ENCODE measurements at places on chromosomes 13 and 19. TPM values are rescaled to one million over a fixed set of nuclear protein-coding genes. Genes with fewer than 3 reads are reported as not detected.

The FPR3 gene
- total RNA-seq, result not detected

The NECTIN2 gene
- 0.64 TPM for total RNA-seq

The FCAR gene
- total RNA-seq, result not detected

The ADM5 gene
- total RNA-seq, result 8.5 TPM

The HIPK4 gene
- total RNA-seq, result not detected

The BICRA gene
- total RNA-seq, result 12.2 TPM

DNA sequence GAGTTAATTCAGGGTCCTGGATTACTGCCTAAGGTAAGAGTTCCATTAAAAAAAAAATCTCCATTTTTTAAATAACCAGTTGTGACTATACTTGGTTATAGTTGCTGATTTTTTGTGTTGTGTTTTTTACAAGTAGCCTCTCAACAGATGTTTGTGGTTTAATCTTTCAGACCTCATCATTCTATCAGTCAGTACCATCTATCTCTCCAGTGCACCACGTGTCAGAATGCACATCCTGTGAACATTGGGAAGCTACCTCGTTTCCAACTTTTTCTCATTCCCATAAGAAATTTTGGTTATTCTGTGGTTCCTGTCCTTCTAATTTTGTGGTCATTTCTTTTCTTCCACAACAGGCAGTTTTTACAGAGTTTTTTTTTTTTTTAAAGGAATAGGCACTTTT lies 39.2 kb downstream of the WDFY2 start:
- no peak overlapping the region for H3K27ac ChIP-seq
- no peak overlapping the region for H3K4me3 ChIP-seq
- H3K36me3 ChIP-seq, result peaks cover 10% of the 10 kb centered on the region
- H3K27me3 ChIP-seq, result no peaks in the 10 kb centered on the region
- peaks cover 28% of the 10 kb centered on the region for H3K4me1 ChIP-seq

DNA sequence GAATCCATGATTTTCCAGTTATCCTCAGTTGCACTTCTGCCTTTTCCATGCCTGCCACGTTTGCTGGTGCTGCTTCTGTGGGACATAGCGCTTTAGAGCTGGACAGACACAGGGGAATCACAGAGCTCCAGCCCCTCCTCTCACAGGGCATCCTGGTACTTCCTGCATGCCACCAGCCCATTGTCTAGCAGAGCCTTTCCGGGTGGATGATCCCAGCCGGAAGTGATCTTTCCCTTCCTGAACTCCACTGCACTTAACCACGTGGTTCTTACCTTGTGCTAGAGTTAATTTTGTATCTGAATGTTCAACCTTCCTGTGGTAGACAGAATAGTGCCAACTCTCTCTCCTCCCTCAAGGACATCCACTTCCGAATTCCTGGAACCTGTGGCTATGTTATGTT lies 12.6 kb upstream of the OLFM4 start:
- no peak overlapping the region for H3K27ac ChIP-seq
- no peak for ATAC-seq
- H3K4me1 ChIP-seq, result no peaks in the 10 kb centered on the region
- no peaks in the 10 kb centered on the region for H3K36me3 ChIP-seq
- H3K27me3 ChIP-seq, result peaks cover 9% of the 10 kb centered on the region
- no peak overlapping the region for H3K4me3 ChIP-seq

GRCh38 chr13:109743706-109744453 lies 42.5 kb downstream of the IRS2 start:
- H3K27ac ChIP-seq, result no peak overlapping the region
- no peak overlapping the region for H3K4me3 ChIP-seq

DNA sequence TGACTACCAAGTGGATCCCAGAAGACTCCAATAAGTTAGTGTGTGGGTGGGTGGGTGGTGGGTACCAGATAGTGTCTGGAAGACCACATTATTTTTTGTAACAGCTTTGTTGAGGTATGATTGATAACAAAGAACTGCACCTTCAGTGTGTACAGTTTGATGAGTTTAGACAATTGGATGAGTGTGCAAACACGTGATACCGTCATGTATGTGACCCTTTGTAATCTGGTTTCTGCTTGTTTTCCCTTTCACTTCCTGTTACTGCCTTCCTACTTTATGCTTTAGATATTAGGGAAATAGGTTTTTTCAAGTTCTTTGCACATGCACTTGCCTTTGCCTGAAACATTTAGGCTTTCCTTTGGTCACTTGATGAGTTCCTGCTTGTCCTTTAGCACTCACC lies 8.5 kb downstream of the RPL21 start:
- H3K4me3 ChIP-seq, result peak overlapping the region; percentile 59
- ATAC-seq, result peak; percentile 46
- H3K36me3 ChIP-seq, result peaks cover 86% of the 10 kb centered on the region
- peaks cover 28% of the 10 kb centered on the region for H3K4me1 ChIP-seq

DNA sequence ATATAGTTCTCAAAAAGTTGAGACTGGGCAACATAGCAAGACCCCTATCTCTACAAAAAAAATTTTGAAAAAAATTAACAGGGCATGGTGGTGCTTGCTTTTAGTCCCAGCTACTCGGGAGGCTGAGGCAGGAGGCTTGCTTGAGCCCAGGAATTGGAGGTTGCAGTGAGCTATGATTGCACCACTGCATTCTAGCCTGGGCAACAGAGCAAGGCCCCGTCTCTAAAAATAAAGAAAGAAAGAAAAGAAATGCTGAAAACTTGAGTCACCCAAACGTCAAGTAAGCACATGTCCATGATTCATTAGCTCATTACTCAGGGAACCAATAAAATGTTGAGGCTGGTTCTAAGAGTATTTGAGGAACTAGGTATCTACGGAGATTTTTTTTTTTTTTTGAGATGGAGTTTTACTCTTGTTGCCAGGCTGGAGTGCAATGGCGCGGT lies 33.9 kb upstream of the SEMA6B start:
- no peak overlapping the region for H3K27ac ChIP-seq
- no peak overlapping the region for H3K4me3 ChIP-seq
- ATAC-seq, result no peak
- H3K4me1 ChIP-seq, result no peaks in the 10 kb centered on the region
- no peaks in the 10 kb centered on the region for H3K36me3 ChIP-seq

DNA sequence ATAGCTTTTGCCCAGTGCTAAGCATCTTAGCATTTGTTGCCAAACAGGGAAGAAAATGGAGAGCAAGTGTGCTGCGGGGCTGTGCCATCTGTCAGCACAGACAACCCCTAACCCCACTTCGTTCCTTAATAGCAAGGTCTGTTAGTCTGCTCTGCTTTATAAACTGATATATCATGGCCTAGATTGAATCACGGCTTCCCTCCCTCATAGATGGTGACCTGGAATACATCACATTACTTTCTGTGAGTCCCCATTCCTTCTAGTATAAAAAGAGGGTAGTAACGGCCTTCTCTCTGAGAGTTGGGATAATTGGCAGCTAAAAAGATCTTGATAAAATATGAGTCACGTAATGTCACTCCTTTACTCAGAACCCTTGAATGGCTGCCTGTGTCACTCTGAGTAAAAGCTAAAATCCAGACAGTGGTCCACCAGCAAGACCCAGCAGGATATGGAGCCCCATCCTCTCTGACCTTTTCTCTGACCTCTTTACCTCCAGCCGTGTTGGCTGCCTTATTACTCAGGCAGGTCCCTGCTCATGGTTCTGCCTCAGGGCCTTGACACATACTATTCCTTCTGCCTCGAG lies 151.7 kb downstream of the DLEU7 start:
- ATAC-seq, result no peak
- no peaks in the 10 kb centered on the region for H3K36me3 ChIP-seq
- H3K27me3 ChIP-seq, result no peaks in the 10 kb centered on the region
- no peak overlapping the region for H3K27ac ChIP-seq

- H3K4me1 ChIP-seq, result no peaks in the 10 kb centered on the region
- H3K27ac ChIP-seq, result no peak overlapping the region
- H3K4me3 ChIP-seq, result no peak overlapping the region
- H3K36me3 ChIP-seq, result no peaks in the 10 kb centered on the region
- H3K27me3 ChIP-seq, result peaks cover 12% of the 10 kb centered on the region
- ATAC-seq, result no peak
Measured at GRCh38 chr13:35850569-35850968, 280.6 kb downstream of the DCLK1 start.

- H3K36me3 ChIP-seq, result no peaks in the 10 kb centered on the region
- H3K4me3 ChIP-seq, result no peak overlapping the region
- H3K4me1 ChIP-seq, result peaks cover 9% of the 10 kb centered on the region
- ATAC-seq, result no peak
Measured at GRCh38 chr13:106491928-106492587, 43.4 kb downstream of the EFNB2 start.

DNA sequence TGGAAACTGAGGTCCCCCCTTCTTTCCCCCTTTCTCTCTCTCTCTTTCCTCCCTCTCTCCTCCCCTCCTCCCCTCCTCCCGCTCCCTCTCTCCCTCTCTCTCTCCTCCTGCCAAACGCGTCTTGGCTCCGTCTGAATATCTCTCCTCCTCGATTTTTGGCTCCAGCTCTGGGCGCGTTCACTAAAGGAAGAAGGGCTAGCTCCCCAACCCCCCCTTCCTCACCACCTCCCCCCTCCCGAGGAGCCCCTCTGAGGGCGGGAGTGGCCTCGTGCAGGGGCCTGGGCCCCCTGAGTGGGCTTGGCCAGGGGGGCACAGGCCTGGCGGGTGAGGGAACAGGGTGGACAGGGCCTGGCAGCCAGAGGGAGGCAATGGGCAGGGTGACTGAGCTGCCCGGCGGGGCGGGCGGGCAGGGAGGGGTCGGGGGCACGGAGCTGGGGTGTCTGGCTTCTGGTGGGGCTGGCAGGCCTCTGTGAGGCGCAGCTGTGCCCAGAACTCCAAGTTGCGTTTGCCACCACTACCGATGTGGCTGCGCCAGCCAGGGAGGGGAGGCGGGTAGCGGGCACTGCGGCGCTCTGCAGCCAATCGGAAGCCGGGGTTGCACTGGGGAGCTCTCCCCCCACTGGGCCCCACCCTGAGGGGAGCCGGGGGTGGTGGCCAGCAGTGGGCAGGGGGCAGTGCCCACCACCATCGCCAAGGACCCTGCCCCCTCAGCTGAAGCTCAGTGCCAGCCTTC lies 7.1 kb downstream of the NFIX start:
- H3K27me3 ChIP-seq, result peaks cover 4% of the 10 kb centered on the region
- ATAC-seq, result no peak
- no peaks in the 10 kb centered on the region for H3K4me1 ChIP-seq
- no peak overlapping the region for H3K27ac ChIP-seq
- no peaks in the 10 kb centered on the region for H3K36me3 ChIP-seq
- H3K4me3 ChIP-seq, result no peak overlapping the region

DNA sequence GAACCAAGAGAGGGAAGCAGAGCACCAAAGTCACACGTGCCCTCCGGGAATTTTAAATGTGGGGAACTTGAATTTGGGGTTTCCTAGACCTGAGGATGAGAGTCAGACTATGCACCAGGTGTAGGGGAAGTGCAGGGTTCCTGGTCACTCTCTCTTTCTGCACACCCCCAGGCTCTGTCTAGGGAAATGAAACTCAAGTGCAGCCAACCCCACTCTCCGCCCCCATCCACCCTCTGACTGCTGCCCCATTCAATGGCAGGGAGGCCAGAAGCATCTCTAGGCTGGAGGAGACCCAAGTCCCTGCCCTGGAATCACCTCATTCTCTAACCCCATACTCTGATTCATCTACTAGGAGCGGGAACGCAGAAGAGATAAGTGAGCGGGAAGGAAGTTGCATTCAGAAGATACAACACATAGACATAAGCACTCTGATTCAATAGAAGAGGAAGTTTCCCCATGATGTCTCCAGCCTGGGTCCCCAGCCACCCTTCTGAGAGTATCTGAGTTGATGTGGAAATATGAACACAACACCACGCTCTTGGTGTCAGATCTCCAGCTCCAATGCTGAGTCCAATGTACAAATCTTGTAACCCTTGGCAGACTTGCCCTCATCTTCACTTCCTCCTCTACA lies 4.7 kb upstream of the SIGLEC14 start:
- no peaks in the 10 kb centered on the region for H3K4me1 ChIP-seq
- H3K27me3 ChIP-seq, result peaks cover 26% of the 10 kb centered on the region
- no peak overlapping the region for H3K4me3 ChIP-seq
- no peaks in the 10 kb centered on the region for H3K36me3 ChIP-seq
- ATAC-seq, result no peak
- no peak overlapping the region for H3K27ac ChIP-seq

- peaks cover 5% of the 10 kb centered on the region for H3K27me3 ChIP-seq
- peak within 1 kb of the TSS; percentile 75 for H3K4me3 ChIP-seq
- ATAC-seq, result no peak
- no peaks in the 10 kb centered on the region for H3K36me3 ChIP-seq
- peaks cover 13% of the 10 kb centered on the region for H3K4me1 ChIP-seq
Measured at GRCh38 chr19:19538061-19538784, at the start of gene CILP2. TSS of gene CILP2 (plus strand) at chr19:19538265. CDS start at chr19:19538350, 85 bp downstream.

- peak; percentile 78 for ATAC-seq
- no peak overlapping the region for H3K4me3 ChIP-seq
- H3K27ac ChIP-seq, result peak overlapping the region; percentile 27
- peaks cover 29% of the 10 kb centered on the region for H3K27me3 ChIP-seq
- no peaks in the 10 kb centered on the region for H3K4me1 ChIP-seq
Measured at GRCh38 chr19:54606891-54607784, 13.7 kb downstream of the LILRA1 start.

Measured in activated T-helper 17 cell treated with anti-CD3 and anti-CD28 coated beads, Interleukin-2, amount 50 U/mL, for 72 hours (primary cell).